NCI-H2081 treated with DMSO at 0.1 percent for 48 hours (cell line): ENCODE measurements at places on chromosomes 12 and 14.

DNA sequence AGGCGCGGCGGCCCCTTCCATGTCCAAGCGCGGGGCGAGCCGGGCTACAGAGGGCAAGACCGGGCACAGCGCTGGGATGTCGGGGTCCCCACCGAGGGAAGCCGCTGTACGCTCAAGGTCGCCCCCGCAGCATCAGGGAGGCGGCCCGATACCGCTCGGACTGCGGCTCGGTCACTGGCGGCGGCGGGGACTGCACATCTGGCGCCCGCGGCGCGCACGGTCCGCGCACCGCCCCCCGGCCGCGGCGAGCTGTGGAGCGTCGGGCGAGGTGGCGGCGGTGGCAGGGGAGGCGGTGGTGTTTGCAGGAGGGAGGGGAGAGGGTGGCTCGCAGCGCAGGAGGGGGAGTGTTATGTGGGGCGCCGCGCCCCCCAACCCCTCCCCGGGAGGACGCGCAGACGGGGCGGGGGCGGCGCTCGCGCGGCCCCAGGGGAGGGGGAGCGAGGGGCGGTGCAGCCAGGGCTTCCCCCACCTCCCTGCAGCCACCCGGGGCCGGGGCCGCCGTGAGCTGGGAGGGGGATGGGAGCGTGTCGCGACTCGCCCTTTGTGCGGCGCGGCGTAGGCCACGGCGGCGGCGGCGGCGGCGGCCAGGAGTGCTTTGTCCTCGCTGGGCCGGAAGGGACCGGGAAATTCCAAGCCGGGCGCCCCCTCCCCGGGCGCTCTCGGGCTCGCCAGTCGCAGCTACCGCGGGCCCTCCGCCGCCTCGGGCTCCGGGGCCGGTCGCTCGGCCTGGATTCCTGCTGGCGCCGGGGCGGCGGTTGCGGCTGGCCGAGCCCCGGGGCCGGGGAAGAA, at the start of gene NUAK1:
Gene NUAK1 (minus strand): TSS at position 322 of the 789 bp plus-strand sequence. CDS start 301 bp downstream, at position 21.
- DNase-seq, result no peak

- no peak for DNase-seq
These were observed 8.6 kb downstream of the SLC25A29 start for GRCh38 chr14:100297320-100298300.

GRCh38 chr14:94612174-94612573, at the start of gene SERPINA3:
Gene SERPINA3, plus strand, starts transcription at chr14:94612391. Its CDS starts 2,051 bp downstream, at chr14:94614442.
- no peak for DNase-seq

DNA sequence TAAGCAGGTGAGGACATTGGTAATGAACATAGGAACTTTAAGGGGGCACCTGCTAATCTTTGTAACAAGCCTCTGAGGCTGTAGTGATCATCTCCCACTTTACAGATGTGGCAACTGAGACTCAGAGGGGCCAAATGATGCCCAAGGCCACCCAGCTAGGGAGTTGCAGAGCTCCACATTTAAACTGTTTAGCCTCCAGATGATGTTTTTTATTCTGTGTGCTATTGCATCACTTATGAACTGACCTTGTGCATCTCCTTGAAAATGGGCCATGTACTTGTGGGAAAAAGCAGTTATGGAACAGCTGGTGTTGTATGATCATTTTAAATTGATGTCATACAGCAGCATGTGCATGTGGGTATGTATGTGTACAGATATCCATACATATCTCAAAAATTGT, 41.4 kb downstream of the TPCN1 start:
- no peak for DNase-seq

DNA sequence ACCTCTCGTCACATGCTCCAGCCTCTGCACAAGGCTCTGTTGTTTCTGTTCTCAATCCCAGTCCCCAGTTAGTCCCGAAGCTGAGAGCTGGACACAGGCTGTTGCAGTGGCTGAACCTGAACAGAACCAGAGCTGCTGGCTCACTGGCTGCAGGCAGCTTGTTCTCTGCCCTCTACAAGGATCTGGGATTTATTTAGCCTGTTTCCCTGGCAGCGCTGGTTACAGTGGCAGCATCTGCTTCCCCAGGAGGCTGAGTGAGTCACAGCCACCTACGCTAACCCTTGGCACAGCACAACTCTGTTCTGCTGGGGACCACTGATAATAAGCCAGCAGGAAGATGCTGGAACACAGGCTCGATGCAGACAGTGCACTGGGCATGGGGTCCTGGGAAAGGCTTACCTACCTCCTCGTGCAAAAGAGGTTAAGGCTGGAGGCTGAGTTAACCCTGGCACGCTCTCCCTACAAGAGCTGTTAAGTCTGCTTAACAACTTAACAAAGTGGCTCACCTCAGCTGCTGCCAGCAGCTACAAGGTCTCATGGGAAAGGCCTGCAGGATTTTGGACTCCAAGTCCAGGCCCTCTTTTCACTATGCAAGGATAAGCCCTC, 299.6 kb downstream of the PCNX1 start:
- no peak for DNase-seq

GRCh38 chr12:114933428-114934160, 249.6 kb upstream of the TBX3 start:
- DNase-seq, result no peak

- no peak for DNase-seq
These were observed 107.7 kb upstream of the FKBP4 start for GRCh38 chr12:2687058-2687457.

DNA sequence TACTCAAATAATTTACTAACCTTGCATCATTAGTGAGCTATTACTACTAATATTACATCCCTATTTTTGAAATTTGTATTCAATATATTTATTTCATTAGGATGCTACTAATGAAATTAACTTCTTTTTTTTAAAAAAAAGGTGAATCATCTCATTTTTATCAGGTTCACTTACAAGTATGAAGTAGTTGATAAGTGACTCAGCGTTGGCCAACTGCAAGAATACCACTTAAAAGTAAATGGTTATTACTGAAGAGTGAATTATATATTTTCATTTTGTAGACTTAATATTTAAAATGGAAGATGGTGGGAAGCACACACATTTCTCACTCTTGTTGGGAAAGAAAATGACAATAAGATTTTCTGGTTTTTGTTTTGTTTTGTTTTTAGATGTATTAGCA, 19.6 kb downstream of the OR4N2 start:
- no peak for DNase-seq

DNA sequence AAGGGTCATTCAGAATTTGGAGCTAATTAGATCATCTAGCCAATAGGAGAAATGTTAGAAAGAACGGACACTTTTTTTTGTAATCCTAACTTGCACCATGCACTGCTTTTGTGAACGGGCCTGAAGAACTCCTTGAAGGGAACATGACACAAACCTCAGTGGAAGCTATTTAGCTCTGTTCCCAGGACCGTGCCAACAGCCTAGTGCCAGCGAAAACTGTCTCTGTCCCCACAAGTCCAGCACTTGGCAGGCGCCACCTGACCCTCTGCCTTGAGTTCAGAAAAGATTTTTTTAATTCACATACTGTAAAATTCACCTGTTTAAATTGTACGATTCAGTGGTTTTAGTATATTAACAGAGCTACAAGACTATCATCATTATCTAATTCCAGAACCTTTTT, 31.3 kb upstream of the KCNA5 start:
- DNase-seq, result no peak

DNA sequence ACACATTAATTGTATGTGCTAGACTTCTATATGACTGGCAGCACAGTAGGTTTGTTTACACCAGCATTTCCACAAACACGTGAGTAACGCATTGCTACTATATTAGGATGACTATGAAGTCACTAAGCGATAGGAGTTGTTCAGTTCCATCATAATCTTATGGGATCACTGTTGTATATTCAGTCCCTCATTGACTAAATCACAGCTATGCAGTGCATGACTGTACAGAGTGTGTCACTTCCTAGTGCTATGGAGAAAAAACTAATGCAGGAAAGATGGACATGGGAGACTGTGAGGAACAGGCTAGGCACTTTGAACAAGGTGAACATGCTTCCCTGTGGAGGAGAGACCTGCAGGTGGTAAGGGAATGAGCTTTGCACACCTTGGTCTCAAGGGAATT, 259.8 kb downstream of the NUAK1 start:
- no peak for DNase-seq

DNA sequence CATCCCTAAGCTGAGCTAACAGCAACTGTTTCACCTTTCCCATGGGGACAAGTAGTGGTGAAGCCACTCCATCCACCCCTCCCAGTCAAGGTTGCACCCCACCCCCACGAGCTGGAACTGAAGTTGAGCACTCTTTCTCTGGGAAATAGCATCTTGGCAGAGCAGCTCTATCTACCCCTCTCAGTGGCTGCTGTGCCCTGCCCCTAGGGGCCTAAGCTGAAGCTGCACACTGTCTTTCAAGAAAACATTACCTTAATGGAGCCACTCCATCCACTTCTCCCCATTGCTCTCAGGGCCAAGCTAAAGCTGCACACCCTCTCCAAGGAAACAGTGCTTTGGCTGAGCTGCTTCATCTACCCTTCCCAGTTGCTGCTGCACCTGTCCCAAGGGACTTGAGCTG, 170.6 kb upstream of the CCDC196 start:
- no peak for DNase-seq

DNA sequence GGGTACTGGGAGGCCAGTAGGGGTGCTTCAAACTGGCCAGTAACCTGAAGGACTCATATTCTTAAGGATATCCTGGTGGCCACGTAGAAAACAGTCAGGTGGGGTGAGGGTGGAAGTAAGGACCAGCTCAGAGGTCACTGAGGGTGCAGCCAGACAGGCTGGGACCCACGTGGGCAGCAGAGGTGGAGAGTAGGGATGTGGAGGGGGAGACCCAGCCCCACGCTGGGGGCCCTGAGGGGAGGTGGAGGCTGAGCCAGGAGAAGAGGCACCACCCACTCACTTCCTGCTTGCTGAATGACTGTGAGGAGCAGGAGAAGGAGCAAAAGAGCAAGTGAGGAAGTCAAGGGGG, 12.6 kb upstream of the SERPINA3 start:
- DNase-seq, result no peak

DNA sequence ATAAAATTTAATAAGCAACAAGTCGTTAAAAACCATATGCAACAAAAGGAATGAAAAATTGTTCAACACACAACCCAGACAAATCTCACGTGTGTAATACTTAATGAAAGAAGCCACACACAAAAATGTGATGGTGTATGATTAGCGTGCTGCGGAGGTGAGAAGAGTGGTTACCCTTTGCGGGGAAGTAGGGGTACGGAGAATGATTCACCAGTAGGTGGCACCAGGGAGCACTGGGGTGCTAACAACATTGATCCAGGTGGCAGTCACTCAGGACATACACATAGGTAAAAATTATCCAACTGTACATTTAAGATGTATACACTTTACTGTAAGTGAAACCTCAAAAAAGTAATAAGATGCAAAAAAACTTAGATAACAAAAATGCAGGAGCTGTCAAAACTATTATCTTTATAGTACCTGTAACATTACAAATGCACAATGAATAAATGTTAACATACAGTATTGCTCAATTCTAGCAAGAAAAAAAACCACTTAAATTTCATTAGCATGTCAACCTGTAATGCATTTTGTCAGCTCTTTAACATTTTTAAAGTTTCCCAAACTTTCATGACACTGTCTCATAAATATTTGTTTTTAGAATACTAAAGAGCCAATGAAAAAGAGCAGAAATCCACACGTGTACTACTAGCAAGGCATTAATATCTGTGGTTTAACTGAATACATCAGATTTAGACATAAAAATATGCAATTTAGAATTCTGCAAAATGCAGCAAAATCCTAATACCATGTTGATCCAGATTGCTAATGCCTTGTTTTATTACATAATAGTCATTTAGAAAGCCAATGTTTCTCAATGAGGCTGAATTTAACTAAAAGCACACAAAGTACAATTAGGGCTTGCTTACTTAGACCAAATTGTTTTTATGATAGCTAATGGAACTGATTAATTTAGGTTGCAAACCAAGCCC, 46.7 kb downstream of the TMCC3 start:
- DNase-seq, result no peak

DNA sequence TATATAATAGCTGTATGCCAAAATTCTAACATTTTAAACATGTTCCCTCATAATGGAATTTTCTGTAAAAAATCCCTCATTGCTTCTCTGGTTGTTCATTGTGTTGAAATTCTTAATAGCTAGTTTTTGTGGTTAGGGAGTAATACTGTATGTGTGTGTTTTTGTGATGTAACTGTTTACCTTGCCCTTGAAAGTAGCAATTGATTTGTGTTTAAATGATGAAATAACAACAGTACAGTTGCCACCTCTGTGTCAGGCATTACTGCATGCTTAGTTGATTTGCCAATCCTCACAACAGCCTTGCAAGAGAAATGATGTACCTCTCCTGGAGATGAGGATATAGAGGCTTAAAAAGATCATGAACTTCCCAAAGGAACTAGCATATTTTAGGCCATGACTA, 94.9 kb downstream of the DAAM1 start:
- DNase-seq, result no peak

DNA sequence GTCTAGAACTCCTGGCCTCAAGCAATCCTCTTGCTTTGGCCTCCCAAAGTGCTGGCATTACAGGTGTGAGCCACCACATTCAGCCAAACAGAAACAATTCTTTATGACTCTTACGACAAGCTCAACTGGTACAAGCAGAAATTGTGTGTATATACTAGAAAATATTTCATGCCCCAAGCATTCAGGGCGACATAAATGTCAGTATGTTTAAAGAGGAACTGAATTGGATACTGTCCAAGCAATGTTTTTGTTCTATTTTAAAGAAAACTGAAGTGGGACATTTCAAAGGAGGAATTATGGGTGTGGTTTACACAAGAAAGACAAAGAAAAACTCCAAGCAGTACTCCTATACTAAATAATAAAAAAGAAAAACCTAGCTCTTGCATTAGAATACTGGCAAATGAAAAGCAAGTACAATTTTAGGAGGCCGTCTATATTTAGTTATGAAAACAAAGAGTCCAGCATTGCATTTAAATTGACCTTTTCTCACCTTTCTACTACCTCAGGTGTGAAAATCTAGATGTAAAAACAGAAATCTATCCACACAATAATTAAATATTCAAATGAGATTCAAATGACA, 48.9 kb downstream of the PPP1R12A start:
- no peak for DNase-seq

- DNase-seq, result no peak
These were observed 4.5 kb upstream of the TMEM233 start for GRCh38 chr12:119589097-119589496.

DNA sequence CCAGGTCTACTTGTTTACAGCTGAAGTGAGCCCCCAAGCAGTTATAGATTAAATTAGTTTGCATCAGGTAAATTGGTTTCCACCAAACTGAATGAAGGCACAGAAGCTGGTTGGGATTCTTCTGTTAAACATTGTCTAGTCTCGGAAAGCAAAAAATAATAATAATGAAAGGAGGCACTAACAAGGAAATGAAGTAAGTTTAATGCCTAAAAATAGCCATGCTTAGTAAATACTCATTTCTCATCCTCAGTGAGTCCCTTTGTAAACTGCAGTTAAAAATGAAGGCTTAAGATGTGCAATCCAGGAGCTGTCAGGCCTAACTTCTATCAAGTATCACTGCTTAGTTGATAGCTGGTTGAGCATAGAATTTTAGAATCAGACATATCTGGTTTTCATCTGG, 113.5 kb downstream of the BTG1 start:
- DNase-seq, result no peak
